ENCODE measurements at places on chromosomes 2 and 18. TPM values are rescaled to one million over a fixed set of nuclear protein-coding genes. Genes with fewer than 3 reads are reported as not detected.

The CEBPZ gene
- total RNA-seq, result 94.0 TPM

The RTP5 gene
- not detected for total RNA-seq

The MEP1B gene
- not detected for total RNA-seq

The PLEKHB2 gene
- 66.7 TPM for total RNA-seq

The DLGAP1 gene
- total RNA-seq, result 11.5 TPM

Measured in endodermal cell (in vitro differentiated cells).